Muscle of leg (tissue), 16 donors: ENCODE measurements at places on chromosomes 2 and 18. TPM values are rescaled to one million over a fixed set of nuclear protein-coding genes. Genes with fewer than 3 reads are reported as not detected.

GRCh38 chr2:203867561-203868200 lies at the start of gene CTLA4:
TSS of gene CTLA4 (plus strand) at chr2:203867771. CDS start at chr2:203867943, 172 bp downstream.
- no peak within 1 kb of the TSS for H3K27ac ChIP-seq
- H3K4me1 ChIP-seq: peaks cover 2% of the 10 kb centered on the region
- H3K36me3 ChIP-seq: no peaks in the 10 kb centered on the region
- no peak for DNase-seq
- no peaks in the 10 kb centered on the region for H3K27me3 ChIP-seq
- H3K4me3 ChIP-seq: no peak within 1 kb of the TSS

The POTEE gene
- not detected for total RNA-seq

The UGT1A8 gene
- total RNA-seq: not detected

The HOXD8 gene
- total RNA-seq: 13.9 TPM
